A172 (cell line): ENCODE measurements at places on chromosomes 7 and 10. TPM values are rescaled to one million over a fixed set of nuclear protein-coding genes. Genes with fewer than 3 reads are reported as not detected.

The INMT gene
- total RNA-seq = not detected in 2 replicates

DNA sequence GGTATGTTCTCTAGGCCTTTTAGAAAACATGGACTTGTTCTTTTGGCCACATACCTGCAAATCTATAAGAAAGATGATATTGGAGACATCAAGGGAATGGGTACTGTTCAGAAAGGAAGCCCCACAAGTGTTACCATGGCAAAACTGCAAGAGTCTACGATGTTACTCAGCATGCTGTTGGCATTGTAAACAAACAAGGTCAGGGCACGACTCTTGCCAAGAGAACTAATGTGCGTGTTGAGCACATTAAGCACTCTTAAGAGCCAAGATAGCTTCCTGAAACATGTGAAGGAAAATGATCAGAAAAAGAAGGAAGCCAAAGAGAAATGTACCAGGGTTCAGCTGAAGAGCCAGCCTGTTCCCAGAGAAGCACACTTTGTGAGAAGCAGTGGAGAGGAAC, 37.1 kb downstream of the SDK1 start:
- no peak for DNase-seq

DNA sequence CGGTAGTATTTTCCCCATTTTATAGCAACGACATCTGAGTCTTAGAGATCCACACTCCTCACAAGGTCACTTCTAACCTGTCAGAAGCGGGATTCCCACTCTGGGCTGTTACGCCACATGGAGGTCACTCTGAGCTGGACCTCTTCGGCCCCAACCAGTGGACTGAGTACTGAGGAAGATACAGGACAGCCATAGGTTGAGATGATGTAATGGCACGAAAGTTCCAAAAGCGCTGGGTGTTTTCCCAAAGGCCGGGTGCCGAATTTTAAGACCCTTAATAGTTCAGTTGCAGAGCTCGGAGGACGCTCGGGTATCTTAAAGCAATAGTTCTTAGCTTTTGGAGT, 699 bp downstream of the GHITM start:
- peak; percentile 35 for DNase-seq

DNA sequence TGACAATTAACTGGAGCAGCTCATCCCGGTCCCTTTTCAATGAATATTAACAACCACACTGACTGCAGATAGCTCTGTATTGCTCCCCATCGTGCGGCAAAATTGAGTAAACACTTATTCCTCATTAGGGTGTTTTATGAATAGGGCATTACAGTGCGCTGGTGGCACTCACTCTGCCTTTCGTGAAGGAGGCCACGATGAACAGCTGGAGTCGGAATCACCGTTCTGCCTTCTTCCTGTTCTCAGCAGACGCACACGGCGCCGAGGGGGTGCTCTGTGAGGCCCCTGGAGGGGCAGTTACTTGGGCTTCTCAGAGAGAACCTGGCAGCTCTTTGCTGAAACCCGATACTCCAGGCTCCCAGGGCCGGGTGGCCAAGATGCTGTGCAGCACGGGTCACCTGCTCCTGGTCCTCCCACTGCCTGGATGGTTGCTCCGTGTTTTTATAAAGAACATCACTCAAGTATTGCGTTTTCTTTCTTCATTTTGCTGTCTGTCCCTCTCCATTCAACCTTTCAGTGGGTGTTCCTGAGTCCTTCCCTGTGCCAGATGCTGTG, 241.9 kb downstream of the GLRX3 start:
- DNase-seq = no peak

GRCh38 chr7:73738220-73738611, 386 bp downstream of the ABHD11 start:
- peak; percentile 55 for DNase-seq

GRCh38 chr7:140447841-140448240, 31.5 kb downstream of the MKRN1 start:
- no peak for DNase-seq

- no peak for DNase-seq
These were observed 6.7 kb downstream of the NRP1 start for GRCh38 chr10:33327751-33328150.
